Fibroblast of skin of abdomen (primary cell): ENCODE measurements at places on chromosomes 6 and 20.

- DNase-seq: no peak
These were observed 1347.5 kb upstream of the ADGRB3 start for GRCh38 chr6:67287566-67287965.

DNA sequence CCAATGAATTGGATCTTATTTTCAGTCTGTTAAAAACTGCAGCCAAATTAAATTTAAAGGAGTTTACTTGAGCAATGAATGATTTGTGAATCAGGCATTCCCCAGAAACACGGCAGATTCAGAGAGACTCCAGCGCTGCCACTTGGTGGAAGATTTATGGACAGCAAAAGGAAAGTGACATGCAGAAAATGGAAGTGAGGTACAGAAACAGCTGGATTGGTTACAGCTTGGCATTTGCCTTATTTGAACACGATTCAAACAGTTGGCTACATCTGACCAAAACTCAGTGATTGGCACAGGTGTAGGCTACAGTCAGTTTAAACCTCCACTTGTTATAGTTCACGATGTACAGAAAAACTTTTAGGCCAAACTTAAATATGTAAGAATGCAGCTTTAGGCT is 257.6 kb upstream of the IMPG1 start:
- no peak for DNase-seq

DNA sequence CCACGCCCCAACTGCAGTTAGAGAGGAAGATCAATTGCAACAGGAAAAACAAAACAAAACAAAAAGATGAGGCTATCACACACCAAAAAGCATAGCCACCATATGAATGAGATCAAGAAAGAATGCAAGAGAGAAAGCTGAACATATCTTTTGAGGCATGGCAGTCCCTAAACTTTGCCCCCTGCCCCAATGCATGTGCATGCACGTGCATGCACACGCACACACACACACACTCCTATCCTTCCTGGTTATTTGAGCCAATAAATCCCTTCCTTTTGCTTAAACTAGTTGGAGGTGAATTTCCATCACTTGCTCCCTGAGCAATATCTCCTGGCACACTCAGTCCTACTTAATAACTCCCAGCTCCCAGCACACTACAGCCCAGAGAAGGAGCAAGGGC is 48.6 kb upstream of the FOXP4 start:
- DNase-seq: no peak

- no peak for DNase-seq
These were observed 93.8 kb downstream of the FOXA2 start for GRCh38 chr20:22490287-22491193.

GRCh38 chr20:4787820-4788219 is 66.1 kb downstream of the PRND start:
- DNase-seq: no peak

GRCh38 chr6:33988121-33989015 is 157.5 kb downstream of the GRM4 start:
- no peak for DNase-seq

DNA sequence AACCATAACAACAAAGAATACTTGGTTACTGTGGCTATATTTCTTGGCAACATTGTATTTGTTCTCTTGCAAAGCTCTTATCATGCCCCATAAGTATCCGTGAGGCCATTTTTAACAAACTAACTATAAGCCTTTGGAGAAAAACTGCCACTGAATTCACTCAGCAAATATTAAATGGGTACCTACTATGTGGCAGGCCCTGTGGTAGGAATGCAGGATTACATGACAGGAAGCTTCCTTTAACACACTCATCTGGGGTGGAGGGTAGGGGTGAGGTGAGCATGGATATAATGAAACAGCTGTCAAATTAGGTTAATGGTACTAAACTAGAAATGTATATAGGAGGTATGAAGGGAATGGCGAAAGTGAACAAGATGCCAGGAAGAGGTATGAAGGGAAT is 504.8 kb downstream of the MEI4 start:
- DNase-seq: no peak
